CD4-positive, alpha-beta T cell treated with Interleukin-6 at 100 ng/mL for 8 hours (primary cell): ENCODE measurements at places on chromosomes 13 and 19.

DNA sequence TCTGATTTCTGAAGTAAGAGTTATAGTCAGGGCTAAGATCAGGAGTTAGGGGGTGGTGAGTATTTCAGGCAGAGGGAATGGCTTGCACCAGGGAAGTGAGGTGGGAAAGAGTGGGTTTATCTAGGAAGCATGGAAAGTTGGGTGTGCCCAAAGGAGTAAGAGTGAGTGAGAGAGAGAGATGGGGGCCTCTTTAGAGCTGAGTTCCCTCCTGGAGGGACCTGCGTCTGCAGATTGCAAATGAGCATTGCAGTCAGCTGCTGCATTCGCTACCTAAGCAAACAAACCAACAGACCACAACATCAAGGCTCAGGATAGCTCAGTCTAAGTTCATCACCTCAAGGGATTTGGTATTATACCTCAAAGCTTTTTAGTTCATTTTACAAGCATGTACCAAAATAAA lies 405.8 kb downstream of the FGF9 start:
- no peak for DNase-seq

GRCh38 chr19:19540064-19540714 lies 2.1 kb downstream of the CILP2 start:
- peak; percentile 68 for DNase-seq

- no peak for DNase-seq
Measured at GRCh38 chr13:91563799-91564198, 165.4 kb downstream of the GPC5 start.

DNA sequence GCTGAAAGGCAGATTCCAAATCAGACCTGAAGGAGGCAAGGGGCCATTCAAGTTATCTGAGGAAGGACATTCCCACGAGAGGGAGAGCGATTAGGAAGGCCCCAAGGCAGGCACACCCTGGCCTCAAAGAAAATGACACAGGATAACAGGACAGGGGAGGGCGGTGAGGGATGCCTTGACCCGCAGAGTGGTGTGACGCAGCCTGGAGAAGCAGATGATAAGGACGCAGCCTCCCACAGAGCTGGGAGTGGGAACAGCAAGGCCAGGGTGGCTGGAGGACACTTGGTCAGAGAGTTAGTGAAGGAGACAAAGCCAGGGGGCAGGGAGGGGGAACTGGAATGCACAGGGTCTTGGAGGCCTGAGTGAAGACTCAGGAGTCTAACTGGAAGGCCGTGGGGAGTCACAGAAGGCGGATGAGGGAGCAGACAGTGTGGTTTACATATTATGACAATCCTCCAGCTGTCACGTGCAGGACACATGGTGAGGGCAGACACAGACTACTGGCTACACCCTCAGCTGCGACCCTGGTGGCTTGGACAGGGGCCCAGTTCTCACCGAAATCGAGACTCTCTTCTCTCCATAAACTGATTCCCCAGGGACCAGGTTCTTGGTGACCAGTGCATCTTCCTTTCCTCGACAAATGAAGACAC lies 5.8 kb upstream of the DYRK1B start:
- DNase-seq = no peak
